ENCODE measurements at places on chromosomes 7 and 10. TPM values are rescaled to one million over a fixed set of nuclear protein-coding genes. Genes with fewer than 3 reads are reported as not detected.

SPDYE6 gene
- total RNA-seq: not detected

TUBB8 gene
- total RNA-seq: not detected

GTPBP4 gene
- total RNA-seq: 37.2 TPM

DTX2 gene
- total RNA-seq: 4.1 TPM

PALD1 gene
- under 0.01 TPM for total RNA-seq

PROSER2 gene
- total RNA-seq: 0.44 TPM

PDE1C gene
- total RNA-seq: 0.12 TPM

CALN1 gene
- total RNA-seq: not detected

PSMA2 gene
- total RNA-seq: 152 TPM

TMEM184A gene
- 0.11 TPM for total RNA-seq

CHST3 gene
- 27.9 TPM for total RNA-seq

GIMAP8 gene
- under 0.01 TPM for total RNA-seq

PNLIP gene
- total RNA-seq: not detected

ENTPD1 gene
- total RNA-seq: under 0.01 TPM
